Right hindlimb (tissue), 1 donor: ENCODE measurements at places on chromosomes 5 and 9.

DNA sequence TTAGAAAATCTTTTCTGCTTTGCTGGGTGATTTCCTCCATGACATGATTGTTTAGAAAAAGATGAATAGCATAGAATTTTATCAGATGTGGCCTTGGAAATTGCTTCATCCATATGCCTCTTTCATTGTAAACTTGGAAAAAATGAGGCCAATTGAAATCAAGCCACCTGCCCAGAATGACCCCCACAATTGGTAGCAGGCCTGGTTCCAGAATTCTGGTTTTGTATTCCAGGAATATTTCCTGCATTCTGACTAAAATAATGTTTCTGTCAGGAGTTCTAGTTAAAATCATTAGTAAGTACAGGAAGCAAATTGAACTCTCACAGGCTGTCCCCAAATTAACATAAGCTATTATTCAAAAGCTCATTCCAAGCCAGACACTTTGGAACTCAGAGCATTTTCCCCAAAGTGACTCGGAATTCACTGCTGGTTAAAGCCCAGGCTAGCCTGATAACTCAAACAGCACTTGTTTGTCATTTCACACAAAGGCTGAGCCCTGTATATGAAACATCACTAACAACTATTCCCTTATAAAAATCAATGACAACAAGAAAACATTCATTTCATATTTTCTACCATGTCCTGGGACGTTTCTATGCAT is 75.1 kb upstream of the ADCY2 start:
- no peak for DNase-seq

DNA sequence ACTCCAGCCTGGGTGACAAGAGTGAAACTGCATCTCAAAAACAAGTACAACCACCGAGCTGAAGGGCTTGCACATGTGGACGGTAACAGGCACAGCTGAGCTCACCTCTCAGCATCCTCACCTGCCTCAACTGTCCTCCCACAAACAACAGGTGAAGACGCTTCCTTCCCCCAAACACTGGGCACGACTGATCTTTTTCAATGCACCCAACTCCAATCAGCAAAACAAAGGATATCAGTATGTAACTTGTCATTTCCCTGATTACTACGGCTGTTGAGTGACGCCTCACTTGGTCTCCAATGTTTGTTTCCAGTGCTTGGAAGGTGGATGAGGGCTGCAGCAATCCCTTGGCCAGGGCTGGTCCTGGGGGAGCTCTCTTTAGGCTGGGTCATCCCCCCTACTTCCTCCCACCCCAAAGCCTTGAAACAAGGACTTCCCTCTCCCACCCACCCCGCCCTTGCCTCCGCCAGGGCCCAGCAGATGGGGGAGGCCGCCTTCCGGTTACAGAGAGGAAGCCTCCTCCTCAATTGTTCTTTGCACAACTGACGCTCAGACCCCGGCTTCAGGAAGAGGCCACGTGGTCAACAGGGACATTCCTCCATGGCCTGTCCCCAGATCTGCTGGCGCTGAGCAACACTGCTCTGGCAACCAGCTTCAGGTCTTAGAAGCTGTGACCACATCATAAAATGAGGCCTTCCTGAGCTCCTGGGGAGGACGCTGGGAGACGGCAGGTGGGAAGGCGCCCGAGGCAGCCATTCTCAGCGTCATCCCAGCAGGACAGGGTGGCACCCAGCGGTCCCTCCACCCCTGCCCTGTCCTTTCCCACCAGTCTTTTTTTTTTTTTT is 5.9 kb downstream of the FAM78A start:
- peak; percentile 71 for DNase-seq

DNA sequence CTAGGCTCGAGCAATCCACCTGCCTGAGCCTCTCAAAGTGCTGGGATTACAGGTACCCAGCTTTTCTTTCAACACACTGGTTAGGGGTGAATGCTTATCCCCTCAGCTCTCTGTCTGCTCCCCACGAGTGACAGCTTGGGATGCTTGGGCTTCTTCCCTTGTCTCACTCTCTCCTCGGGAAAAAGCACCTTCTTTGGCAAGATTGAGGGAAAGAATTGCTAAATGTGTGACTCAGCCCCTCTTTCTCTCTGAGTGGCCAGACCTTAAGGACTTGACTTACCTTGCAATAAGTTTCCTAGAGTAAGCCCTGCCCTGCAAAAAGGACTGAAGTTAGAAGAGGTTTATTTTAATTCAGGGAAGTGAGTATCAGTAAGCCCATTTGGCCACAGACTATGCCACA is 68.1 kb upstream of the ERBIN start:
- no peak for DNase-seq

- no peak for DNase-seq
Measured at GRCh38 chr9:97501972-97502221, 431 bp downstream of the TMOD1 start.

DNA sequence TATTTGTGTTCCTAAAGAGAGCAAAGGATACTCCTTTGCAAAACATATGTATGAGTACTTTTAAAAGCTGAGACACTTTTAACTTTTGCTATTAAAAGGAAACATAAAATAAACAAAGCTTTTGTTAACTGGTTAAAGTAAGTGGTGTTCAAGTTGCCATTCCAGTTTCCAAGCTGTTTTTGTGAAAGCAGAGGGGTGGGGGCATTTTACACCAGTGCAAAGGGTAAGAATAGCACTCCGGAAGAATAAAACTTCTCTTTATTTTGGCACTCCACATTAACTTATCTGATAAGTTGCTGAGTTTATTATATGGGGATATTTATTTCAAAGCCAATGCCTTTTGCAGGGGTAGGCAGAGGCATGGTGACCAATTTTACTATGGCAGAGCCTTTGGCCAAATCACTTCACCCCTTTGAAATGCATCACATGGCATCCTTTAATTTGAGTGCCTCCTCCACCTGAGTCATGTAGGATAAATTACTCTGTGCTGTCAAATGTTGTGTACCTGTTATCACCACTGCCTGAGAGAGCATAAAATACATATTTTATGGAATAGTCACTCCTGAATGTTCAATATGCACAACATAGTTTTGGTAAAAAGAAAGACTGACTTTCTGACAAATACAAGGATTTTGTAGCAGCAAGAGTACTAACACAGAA is 62.9 kb downstream of the MLLT3 start:
- no peak for DNase-seq

- no peak for DNase-seq
Measured at GRCh38 chr5:13993926-13994325, 49.4 kb upstream of the DNAH5 start.
